Stimulated activated CD4-positive, alpha-beta T cell treated with anti-CD3 and anti-CD28 coated beads, Interleukin-4, amount 100 ng/mL, for 4 hours (primary cell): ENCODE measurements at places on chromosomes 6 and 20.

DNA sequence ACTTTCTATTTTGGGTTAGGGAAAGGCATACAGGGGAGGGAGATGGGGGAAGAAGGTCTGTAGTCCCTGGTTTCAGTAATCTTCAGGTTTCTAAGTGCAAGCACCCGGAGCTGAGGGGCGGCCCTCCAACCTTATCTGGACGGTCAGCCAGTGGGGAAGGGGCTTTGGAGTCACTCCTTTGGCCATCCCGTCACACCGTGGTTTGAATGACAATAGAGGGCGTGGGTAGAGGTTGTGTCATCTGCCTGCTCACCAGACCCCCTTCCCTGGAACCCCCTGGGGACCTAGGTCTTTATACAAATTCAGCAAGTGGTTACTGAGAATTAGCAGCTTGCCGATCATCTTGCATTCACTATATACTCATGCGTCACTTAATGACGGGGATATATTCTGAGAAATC is 29.1 kb downstream of the STK35 start:
- DNase-seq = no peak

- no peak for DNase-seq
These were observed 95.9 kb upstream of the IFNGR1 start for GRCh38 chr6:137315081-137315480.

DNA sequence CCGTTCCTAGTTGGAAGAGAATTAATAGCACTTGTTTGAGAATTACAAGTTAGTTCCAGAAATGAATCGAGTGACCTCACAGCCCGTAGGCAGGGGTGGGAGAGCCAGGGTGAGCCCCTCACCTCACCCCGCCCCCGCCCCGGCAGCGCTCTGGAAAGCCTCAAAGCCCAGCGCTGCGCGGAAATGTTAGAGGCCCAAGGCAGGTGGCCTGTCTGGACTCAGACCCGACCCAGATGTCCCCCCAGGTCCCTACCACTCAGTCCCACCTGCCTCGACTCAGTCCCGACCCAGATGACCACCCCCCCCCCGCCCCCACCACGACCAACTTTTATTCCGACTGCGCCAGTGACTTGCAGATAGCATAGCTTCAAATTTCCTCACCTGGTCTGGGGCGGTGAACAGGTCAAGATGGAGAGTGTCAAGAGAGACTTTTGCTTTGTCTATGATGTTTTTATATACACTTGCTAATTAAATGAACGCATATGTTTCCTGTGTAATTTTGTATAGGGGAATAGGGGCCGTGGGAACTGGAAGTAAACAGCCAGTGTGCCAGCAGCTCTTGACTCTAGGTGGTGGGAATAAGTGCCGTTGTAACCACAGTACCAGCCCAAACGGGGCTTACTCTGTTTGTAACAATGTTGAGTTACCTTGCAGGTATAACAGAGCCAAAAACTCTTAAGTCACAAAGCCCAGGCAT is 1.2 kb upstream of the PXDC1 start:
- no peak for DNase-seq

DNA sequence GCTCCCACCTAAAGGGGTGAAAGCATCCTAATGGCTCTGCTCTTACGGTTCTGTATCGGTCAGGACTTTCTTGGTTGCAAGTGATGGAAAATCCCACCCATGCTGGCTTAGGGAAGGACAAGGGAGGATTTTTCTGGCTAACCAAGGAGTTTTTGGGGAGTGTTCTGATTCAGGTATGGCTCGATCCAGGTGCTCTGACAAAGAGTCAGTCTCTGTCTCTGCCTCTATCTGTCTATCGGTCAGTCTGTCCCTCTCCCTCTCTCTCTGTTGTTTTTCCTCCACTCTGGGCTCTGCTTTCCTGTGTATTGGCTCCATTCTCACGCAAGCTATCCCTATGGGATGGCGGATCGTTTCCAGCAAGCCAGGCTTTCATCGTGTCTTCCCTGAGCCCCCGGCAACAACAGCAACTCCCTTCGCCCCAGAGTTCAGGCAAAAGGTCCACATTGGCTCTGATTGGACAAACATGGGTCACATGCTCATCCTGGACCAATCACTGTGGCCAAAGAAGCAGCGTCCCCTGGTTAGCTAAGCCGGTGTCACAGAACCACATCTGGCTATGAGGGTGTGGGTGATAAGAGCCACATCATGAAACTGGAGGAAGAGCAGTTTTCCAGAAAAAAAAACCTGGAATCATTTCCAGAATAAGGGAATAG is 160.3 kb downstream of the BMP7 start:
- no peak for DNase-seq

- DNase-seq = no peak
These were observed 32.3 kb upstream of the GNRH2 start for GRCh38 chr20:3010985-3011723.

- DNase-seq = no peak
These were observed 2.6 kb downstream of the PYGB start for GRCh38 chr20:25250508-25250907.

DNA sequence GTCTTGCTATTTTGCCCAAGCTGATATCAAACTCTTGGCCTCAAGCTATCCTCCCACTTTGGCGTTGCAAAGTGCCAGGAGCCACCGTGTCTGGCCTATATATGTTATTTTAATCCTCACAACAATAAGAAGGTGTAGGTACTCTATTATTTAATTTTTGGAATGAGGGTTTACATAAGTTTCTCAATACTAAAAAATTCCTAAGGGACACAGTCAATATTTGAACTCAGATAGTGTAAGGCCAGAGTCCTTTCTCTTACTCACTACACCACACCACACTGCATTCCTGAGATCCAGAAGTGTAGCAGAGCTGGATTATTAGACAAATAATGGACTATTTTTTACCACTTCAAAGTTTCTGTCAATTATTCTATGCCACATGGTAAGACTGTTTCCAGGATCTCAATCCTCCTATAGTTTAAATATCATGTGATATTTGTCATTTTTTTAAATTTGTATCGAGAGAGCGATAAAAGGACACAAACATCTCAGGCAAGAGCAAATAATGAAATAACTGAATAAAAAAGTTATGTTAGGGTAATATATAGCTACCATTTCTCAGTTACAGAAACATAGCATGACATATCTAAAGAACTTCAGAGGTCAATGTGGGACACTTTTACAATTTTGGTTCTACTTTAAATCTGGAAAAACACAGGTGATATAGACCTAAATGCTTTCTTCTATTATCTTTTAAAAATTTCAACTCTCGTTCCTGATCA is 162.2 kb upstream of the THEMIS start:
- no peak for DNase-seq

DNA sequence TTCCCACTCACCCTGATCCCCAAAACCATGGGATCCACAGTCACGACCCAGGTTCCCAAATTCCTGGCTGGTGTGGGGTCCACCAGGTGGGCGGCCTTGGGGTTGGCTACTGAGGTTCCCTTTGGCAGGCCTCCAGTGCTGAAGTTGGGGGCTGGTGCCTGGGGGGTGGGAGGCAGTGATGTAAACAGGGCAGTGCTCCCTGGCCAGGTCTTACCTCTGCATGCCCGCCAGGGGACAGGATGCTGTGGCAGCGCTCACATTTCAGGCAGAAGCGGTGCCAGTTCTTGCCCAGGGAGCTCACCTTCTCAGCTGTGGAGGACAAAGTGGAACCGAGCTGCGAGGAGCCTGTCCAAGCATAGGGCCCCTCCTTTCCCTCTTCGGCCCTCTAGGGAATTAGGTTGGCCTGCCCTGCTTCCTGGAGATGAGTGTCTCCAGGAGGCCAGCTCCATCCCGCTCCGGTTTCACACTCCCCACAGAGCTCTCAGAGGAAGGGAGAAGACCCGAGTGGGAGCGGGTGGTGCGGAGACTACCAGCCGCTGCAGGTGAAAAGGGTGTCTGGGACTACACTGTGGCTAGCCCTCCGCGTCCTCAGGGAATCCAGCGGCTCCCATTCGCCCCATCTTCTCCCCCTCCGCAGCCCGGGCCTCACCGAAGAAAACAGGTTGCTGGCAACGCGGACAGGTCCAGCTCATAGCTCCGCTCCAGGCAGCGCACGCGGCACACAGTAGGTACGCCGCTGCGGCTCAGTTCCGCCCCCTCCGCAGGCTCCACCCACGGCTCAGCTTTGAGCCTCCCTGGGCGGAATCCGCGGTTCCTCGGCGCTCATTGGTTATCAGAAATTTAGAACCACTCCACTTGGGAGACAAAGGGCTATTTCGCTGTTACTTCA is at the start of gene CRIP3:
TSS of gene CRIP3 (minus strand) at position 726 of the 889 bp plus-strand sequence. CDS start at position 692, 34 bp downstream.
- peak; percentile 46 for DNase-seq

DNA sequence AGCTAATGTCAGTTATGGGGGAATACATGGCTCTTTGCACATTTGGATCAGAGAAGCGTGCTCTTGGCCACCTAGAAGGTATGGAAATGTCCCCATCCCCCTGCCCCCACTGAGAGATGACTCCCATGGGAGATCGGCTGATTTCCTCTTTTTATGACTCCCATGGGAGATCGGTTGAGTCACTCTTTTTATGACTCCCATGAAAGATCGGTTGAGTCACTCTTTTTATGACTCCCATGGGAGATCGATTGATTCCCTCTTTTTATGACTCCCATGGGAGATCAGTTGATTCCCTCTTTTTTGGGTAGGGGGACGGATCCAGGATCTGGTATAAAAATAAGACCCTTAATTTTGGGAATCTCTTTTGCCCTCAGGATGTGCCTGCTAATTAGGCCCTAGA is 10.3 kb upstream of the TAAR9 start:
- no peak for DNase-seq

- no peak for DNase-seq
These were observed 48.6 kb upstream of the HTR1B start for GRCh38 chr6:77511860-77512259.

DNA sequence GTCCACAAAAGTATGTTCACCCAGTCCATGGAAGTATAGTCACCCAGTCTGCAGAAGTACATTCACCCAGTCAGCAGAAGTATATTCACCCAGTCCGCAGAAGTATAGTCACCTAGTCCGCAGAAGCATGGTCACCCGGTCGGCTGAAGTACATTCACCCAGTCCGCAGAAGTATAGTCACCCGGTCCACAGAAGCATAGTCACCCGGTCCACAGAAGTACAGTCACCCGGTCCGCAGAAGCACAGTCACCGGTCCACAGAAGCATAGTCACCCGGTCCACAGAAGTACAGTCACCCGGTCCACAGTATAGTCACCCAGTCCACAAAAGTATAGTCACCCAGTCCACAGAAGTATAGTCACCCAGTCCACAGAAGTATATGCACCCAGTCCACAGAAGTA is 8.8 kb downstream of the TCFL5 start:
- DNase-seq = no peak

DNA sequence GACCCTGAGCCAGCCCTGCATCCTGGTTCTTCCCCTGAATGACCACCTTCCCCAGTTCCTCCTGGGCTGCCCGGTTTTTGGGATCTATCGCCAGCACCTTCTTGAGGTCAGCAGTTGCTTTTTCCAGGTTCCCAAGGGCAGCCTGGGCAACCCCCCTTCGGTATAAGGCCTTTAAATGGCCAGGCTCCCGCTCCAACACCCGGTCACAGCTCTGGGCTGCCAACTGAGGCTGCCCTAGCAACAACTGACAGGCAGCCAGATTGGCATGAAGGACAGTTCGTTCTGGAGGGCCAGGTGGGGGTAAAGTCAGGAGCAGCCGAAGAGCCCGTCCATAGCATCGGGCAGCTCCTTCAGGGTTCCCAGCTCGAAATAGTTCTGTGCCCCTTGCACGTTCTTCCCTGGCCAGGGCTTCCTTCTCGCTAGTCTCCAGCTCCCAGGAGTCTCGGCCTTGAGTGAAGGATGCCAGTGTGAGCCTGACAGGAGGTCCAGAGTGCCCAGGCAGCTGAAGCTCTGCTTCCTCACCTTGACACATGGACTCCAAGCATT is 778 bp upstream of the ATF6B start:
- DNase-seq = no peak

DNA sequence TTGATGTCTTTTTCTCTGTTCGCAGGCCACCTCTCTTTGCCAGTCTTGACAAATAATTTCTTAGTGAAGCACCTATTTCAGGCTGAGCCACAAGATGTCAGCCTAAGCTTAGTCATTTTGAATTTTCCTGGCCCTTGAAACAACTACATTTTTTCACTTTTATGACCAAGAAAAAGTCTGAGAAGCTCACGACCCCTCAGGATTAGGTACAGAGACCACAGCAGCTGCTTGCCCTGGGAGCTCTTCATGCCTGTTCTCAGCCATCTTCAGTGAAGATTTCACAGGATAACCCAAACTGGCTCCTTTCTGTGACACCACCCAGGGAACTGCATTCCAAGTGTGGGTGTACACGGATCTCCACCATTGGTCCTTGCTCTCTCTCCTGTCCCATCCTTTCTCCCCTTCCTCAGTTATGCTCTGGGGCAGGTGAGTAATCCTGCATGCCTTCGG is 38.4 kb upstream of the SPTLC3 start:
- no peak for DNase-seq

GRCh38 chr20:58059260-58059544 is 169.3 kb downstream of the ANKRD60 start:
- DNase-seq = no peak

DNA sequence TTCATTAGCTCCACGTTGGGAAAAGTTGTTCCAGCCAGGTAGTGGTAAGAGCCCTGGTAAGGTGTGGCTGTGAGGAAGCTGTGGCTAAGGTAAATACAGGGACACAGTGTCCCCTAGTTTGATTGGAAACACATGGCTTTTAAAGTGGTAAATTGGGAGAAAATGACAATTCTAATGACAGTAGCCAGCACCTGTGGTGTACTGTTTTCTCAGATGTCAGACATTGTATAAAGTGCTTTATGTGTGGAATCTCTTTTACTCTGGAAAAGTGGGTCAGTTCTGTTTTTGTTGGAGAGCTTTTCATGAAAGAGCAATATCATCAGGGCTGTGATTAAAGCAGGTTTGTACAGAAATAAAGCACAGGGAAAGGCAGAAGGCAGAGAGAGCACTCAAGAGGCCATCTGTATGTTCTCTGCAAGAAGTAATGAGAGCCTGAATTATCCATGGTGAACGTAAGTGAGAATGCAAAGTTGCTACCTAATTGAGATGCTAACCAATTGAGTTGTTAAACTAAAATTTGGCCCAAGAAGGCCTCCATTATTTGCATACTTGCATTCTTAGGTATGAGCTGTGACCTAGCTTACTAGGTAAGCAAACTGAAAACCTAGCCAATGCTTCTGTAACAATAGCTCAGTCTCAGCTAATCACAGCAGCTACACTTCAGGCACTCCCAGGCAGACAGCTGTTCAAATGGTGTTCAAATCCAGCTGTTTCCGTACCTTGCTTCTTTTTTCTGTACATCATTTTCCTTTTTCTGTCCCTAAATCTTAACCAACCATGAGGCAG is 28.2 kb downstream of the MRAP2 start:
- no peak for DNase-seq

- no peak for DNase-seq
These were observed 36.8 kb downstream of the GNAS start for GRCh38 chr20:58889334-58889760.

DNA sequence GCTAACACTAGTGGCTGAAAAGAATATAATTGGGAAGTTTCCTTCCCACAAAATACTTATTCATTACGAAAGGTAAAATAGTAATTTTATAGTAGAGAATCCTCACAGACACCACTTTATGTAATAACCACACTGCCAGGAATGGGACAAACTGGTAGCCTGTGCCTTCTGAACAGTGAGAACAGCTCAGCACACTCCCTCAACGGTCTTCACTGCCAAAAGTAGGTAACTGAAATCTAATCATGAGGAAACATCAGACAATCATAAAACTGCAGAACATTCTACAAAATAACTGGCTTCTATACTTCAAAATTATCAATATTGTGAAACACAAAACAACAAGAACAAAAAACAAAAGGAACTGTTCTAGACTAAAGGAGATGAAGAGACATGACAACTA is 44.1 kb downstream of the NUP153 start:
- DNase-seq = no peak

GRCh38 chr6:115908906-115909559 is 151.7 kb downstream of the FRK start:
- no peak for DNase-seq
